HT-29 (cell line): ENCODE measurements at places on chromosomes 12 and 14. TPM values are rescaled to one million over a fixed set of nuclear protein-coding genes. Genes with fewer than 3 reads are reported as not detected.

The TAS2R9 gene
- 0.56 TPM in 1 of 2 replicates, not detected in the other for total RNA-seq

The KRT82 gene
- not detected in 2 replicates for total RNA-seq

The VRK1 gene
- 13.3 and 14.6 TPM in 2 replicates for total RNA-seq

The NPFF gene
- not detected in 2 replicates for total RNA-seq

The TRHDE gene
- total RNA-seq, result not detected in 2 replicates
